Stimulated activated CD4-positive, alpha-beta T cell treated with anti-CD3 and anti-CD28 coated beads, Interleukin-2, amount 100 ng/mL, for 48 hours (primary cell): ENCODE measurements at places on chromosomes 6 and 20.

GRCh38 chr20:31843288-31843687 is 2.1 kb downstream of the FOXS1 start:
- DNase-seq: no peak

DNA sequence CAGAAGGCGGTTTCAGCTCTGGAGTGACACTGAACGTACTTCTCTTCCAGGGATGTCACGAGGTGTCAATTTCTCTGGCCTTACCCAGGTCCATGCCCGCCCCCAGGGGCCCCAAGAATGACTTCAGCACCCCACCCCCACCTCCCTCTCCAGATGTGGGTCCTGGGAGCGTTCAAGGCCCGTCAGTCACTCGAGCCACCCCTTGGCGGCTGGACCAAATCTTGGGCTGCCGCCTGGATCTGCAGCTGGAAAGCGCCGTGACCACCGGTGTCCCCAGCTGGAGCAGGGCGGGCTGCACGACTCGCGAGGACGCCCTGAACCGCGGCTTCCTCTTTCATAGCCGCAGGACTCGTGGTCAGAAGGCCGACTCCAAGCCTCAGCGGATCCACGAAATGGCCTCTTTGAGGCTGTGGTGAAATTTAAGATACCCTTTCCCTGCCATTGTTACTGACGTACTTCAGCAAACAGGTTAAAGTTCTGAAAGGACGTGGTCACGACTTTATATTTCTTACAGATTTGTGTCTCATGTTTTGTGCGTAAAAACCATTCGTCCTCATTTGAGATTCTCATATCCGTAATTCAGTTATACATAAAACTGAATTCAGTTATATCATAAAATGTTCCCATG is 29.3 kb downstream of the TRIM38 start:
- DNase-seq: peak; percentile 14

DNA sequence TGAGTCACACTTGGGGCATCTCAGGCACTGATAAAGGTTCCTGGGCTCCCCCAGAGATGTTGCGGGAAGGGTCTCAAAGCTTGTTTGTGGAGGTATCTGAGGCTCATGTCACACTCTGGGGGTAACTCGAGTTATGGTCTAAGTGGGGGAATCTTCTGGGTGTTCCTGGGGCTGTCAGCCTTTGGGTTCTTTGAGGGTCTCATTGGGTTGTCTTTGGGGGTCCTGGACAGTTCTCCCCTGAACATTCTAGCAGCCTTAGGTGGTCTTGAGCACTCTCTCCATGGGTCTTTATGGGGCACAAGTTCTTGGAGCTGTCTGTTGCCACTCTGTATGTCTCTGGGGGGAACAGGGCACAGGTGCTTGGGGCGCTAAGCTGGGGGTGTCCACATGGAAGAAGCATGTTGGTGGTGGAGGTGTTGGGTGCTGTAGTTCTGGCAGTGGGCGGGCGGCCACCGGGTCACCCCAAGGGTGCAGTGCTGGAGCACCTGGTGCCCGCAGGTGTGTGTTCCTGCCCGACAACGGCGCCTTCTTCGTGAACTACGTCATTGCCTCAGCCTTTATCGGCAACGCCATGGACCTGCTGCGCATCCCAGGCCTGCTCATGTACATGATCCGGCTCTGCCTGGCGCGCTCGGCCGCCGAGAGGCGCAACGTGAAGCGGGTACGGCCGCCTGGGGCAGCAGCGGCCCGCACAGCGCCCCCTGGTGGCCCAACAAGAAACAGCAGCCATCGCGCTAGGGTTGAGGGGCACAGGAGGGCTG is 7.1 kb upstream of the CAPN11 start:
- DNase-seq: peak; percentile 78

DNA sequence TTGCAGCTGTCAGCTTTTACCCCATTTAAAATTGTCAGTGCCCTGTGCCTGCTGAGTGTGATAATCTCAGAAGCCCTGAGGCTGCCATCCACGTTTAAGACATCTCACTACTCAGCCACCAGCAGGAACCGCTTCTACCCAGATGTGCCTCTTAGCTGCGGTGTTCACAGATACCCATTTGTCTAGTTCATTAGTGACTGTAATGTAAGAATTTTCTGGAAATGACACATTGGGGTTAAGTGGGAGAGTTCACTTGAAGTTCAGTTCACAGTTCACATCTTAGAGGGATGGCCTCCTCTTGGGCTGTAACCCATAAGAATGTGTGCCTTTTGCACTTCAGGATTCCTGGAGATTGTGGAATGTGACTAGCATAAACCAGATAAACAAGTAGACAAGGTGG is 477.7 kb downstream of the BTBD3 start:
- no peak for DNase-seq

DNA sequence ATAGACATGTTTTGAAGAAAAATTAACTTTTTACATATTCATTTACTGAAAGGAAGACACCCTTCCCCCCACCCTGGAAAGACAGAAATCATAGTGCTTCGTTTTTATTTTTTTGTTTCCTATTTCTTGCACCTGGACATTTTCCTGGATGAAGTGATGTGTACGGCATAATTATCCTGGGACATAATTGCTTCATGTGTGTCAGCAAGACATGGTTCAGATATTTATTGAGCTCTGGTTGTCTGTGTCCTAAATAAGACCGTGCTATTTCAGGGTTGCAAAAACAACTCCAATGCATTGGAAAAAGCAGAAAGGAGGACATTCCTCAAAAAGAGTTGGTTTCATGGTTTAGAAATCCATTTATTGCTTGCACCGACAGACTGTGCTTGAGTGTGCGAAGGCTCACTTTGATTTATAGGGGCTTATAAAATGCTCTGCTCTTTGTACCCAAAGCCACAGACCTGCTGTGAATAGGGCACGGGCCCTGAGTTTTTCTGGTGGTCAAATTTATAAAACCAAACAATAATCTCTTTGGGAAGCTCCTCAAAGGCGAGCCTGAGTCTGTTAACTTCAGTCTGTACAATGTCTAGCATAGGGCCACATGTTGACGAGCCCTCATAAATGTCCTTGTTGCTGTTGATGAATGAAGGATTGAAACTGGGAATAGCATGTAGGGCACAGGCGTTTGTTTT is 179.5 kb downstream of the SOX4 start:
- no peak for DNase-seq

GRCh38 chr20:34971561-34972235 is 16.0 kb downstream of the MYH7B start:
- no peak for DNase-seq

GRCh38 chr6:166903027-166903426 is 53.3 kb downstream of the RNASET2 start:
- no peak for DNase-seq

- no peak for DNase-seq
These were observed 80.8 kb upstream of the TIAM2 start for GRCh38 chr6:154914288-154914687.

DNA sequence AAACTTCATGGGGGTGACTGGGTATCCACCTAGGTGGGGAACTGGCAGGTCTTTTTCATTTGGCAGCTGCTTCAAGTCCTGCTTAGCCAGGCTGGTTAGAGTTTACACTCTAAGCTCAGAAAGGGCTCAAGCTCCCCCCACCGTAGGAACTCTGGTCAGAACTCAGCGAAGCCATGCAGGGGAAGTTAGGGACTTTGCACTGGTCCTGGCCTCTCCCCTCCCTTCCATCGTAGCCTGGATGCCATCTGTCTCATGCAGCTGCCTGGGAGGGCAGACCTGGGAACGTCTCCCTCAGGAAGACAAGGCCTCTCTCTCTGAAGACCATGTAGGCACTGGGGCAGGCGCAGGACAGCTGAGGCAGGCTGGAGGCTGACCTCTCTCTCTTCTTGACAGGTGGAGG is 183.8 kb upstream of the UST start:
- no peak for DNase-seq

- no peak for DNase-seq
These were observed 10.7 kb upstream of the SLCO4A1 start for GRCh38 chr20:62631336-62632308.

DNA sequence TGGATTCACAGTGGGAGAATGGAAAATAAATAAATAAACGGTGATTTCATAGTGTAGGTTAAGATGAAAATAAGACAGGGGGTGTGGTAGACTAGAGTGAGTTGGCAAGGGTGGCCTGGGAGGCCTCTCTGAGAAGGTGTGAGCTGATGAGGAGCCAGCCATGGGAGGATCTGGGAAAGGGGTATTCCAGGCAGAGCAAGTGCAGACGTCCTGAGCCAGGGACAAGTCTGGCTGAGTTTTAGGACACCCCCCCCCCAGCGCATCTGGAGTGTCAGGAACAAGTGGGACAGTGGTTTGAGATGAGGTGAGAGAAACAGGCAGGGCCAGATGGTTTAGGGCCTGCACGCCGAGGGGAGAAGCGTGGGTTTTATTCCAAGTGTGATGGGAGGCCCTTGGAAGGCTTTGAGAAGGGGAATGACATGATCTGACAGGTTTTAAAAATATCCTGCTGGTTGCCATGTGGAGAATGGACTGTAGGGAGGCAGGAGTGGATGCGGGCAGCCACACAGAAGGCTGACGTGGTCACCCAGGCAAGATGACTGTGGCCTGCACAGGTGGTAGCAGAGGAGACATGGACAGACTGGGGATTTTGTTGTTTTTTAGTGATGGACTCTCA is 21.1 kb upstream of the CCM2L start:
- DNase-seq: no peak

GRCh38 chr6:40135491-40136072 is 201.3 kb upstream of the MOCS1 start:
- DNase-seq: no peak

GRCh38 chr6:28747631-28748157 is 176.1 kb downstream of the TRIM27 start:
- DNase-seq: no peak

DNA sequence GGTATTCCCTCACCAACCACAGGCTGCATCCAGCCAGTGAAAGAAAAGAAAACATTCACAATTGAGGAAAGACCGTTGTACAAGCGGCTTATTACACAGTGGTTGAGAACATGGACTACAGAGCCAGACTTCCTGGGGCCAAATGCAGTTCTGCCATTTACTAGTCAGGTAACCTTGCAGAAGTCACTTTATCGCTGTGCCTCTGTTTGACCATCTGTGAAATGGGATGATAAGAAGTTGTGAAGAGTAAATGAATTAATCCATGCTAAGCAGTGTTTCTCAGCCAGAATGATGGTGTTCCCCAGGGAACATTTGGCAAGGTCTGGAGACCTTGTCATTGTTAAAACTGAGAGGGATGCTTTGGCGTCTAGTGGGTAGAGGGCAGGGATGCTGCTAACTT is 14.8 kb downstream of the ARHGAP40 start:
- DNase-seq: no peak

GRCh38 chr6:99614430-99615186 is 8.0 kb downstream of the PRDM13 start:
- no peak for DNase-seq

GRCh38 chr6:92231171-92231701 is 1188.1 kb downstream of the EPHA7 start:
- DNase-seq: no peak

- no peak for DNase-seq
These were observed 56.8 kb downstream of the SNX9 start for GRCh38 chr6:157879873-157880254.
